ENCODE measurements at places on chromosomes 5 and 9.

GRCh38 chr9:104871961-104872527 is 55.9 kb downstream of the ABCA1 start:
- DNase-seq = no peak

- no peak for DNase-seq
Observed at GRCh38 chr9:26939955-26940711, 6.9 kb downstream of the PLAA start.

DNA sequence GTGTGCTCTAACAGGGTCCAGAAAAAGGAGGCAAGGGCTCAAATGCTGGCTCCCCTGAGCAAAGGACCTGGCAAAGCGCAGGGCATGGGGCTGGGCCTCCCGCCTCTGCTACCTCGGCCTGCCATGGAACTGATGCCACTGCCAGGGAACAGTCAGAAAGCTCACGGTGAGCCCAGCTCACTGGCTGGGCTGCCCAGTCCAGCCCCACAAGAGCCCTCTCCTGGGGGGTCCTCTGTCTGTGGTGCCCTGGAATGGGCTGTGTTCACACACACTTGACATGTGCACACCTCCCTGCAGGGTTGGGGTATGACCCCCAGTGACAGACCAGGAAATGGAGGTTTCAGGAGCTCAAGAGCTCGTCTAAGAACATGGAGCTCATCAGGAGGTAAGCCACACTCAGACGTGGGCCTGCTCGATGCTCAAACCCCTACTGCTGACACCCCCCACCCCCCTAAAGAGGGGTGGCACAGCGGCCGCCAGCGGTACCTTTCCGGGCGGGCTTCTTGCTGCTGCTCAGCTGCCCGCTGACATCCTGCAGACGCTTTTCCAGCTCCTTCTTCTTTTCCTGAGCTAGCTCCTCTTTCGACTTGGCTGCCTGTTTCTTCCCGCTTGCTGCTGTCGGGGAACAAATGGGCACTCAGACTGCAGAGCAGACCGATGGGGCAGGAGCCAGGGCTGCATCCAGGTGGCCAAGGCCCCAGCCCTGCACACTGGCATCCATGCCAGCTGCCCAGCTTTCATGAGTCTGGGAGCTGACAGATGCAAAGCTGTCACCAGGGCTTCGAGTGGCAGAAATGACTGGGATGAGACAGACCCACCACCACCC is 9.1 kb downstream of the BRD3OS start:
- no peak for DNase-seq

DNA sequence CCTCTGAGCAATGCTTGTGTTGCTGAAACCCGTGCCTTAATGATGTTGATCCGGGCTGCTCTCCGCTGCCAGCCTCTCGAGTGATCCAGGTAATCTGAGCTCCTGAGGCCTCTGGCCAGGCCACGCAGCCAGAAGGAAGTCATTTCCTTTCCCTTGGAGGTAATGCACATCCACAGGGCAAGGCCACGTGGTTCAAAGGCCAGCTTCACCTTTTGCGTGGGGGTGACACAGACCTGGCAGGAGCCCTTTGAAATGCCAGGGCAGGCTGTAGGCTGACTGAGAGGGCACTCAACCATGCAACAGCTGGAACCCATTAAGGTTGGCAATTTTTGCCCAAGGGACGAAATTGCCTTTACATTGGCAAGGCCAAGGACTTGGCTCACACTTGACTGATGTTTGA is 80.4 kb downstream of the LIX1 start:
- no peak for DNase-seq

- DNase-seq = no peak
Observed at GRCh38 chr5:68565427-68565826, 349.9 kb downstream of the PIK3R1 start.

- DNase-seq = no peak
Observed at GRCh38 chr5:130937046-130937445, 228.0 kb downstream of the HINT1 start.

- DNase-seq = no peak
Observed at GRCh38 chr5:111224561-111225345, 569 bp downstream of the CAMK4 start.

DNA sequence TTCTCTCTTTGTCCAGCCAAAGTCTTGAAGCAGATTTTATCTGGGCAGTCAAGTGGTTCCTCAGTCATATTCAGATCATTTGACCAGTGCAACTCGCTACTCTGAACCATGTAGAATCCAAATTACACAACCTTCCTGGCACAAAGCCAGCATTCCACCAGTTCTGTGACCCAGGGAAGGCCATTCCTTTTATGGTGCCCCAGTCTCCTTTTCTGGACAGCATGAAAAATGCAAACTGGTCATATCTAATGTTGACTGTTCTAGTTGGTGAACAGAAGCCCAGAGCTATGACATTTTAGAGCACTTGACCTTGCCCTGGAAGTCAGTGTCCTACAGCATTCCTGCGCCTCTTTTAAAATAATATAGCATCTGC is 364.6 kb downstream of the BRINP1 start:
- no peak for DNase-seq

GRCh38 chr9:3863111-3863528 is 337.3 kb upstream of the RFX3 start:
- DNase-seq = no peak

DNA sequence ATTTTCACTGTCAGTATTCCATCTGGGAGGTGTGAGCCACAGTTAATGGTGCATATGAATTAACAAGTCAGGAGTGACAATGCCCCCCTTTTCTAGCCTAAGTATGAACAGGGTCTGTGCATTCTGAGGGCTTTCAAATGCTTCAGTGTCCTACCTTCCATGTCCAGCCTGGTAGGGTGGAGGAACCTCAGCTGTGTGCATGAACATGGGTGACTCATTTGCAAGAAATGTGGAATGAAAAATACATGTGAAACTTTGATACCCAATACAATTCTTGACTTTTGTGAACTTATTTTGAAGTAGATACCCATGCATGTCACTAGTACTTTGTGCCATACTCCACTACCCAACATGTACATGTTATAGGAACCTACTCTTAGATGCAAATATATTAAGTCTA is 375.8 kb downstream of the SEMA5A start:
- DNase-seq = no peak

DNA sequence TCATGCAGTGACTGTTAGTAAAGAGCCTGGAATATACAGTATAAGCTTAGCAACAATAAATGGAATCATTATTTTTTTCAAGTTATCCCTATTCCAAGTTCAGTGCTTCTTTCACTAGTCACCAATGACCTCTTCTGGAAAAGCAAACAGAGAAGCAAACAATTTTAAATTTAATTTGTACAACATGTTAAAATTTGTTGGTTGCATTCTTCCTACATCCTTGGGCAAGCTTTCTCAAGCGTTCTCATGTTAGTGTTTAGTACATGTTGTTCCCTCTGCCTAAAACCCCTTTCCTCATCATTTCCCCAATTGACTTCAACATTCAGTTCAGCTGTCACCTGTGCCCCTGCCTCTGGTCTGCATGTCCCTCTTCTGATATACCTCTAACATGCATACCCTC is 123.4 kb downstream of the SEC61B start:
- no peak for DNase-seq

DNA sequence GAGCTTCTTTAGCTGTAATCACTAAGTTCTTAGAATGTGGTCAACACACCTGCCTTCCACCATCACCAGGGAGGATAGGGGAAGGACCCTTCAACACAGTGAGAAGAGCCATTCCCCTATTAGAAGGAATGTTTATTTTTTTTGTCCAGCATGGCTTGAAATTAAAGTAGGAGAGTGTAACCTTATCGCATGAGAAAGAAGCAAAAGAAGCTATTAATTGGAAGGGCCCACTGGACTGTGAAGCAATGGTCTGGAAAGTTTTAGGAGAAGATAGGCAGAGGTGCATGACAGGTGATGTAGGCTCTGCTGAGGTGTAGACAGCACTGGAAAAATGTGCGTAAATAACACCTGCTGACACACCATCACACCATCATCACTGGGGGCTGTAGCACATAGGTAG is 1526.0 kb downstream of the MAT2B start:
- DNase-seq = no peak

DNA sequence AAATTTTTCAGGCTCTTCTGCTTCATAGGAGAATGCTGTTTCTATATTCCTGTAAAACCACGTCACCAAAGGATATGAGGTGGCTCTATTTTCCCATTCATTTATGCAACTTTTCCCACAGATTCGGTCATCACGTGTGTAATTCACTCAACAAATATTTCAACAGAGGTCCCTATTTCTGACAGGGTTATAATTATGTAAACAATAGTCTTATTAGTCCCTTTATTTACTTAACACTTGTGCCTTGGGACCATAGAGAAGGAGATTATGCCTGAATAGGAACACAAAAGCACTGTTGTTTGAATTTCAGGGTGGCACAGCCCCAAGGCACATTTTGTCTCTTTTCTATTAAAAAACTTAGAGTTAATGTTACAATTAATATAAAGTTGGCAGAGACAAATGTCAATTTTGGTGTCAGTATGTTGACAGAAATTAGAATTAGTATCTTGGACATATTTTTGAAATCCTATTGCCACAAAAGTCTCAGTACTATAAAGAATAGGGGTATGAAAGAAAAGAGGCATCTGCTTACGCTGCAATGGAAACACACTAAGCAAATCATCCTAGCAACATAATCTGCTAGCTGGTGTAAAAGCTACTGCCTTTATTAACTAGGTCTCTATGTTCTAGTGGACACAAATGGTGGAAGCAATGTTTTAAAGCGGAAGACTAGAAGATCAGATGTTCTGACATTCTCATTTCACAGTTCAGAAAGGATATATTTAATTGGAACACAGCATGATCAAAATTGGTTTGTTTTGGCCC is 229.1 kb upstream of the TBCA start:
- no peak for DNase-seq

DNA sequence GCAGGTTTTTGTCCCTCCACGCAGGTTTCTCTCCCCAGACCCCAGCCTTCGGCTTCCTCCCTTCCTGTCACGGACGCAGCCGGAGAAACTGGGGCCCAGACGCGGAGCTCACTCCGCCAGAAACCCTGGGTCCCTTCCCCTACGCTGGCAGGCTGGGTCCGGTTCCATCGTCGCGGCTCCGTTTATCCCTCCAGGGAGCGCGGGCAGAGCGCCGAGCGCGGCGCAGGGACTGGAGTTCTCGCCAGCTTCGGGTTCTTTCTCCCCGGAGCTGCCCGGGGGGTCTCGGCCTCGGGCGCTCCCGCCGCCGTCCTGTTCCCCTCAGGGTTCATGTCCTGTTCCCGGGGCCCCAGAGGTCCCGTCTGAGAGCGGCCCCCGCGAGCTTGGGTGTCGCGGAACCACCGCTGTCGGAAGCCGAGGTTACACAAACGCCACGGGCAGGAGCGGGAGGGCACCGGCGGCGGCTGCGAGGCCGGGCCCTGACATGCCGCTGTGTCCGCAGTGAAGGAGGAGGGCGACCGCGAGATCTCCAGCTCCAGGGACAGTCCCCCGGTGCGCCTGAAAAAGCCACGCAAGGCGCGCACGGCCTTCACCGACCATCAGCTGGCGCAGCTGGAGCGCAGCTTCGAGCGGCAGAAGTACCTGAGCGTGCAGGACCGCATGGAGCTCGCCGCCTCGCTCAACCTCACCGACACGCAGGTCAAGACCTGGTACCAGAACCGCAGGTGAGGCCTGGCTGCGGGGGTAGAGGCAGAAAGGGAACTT is 4.6 kb downstream of the BARHL1 start:
- no peak for DNase-seq

DNA sequence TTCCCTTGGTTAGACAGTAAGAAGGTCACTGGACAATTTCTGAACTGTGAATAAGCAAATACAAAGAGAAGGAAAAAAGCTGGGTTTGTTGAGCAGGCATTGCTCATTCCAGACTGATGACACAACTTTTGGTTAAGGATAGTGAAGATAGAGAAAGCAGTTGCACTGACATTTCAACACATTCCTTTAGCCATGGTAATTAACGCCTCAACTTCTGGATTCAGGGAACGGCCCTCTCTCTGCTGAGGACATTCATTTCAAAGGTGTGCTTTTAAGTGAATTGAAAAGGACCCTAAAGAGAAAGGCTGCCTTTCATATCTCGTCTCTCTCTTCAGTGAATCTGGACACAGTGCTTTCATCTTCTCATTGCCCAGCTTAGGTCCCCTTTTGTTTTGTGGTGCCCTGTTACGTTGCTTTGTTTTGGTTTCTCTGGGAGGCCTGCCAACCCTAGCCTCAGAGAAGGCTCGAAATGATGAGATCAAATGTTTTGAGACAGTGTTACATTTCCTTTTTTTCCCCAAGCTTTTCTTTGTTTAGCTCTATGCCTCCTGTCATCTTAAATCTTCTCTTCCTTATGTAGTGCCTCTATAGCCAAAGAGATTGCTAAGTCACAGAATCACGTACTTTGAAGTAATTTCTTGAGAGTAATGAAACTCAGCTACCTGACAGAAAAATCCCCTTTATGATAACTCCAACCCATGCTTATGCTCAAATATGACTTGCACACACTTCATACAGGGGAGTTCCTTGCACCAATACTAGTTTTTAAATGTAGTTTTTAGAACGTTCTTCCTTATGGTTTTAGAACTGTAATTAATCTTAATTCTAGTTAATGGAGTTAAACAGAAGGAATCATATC is 94.4 kb upstream of the IFNE start:
- peak; percentile 41 for DNase-seq

DNA sequence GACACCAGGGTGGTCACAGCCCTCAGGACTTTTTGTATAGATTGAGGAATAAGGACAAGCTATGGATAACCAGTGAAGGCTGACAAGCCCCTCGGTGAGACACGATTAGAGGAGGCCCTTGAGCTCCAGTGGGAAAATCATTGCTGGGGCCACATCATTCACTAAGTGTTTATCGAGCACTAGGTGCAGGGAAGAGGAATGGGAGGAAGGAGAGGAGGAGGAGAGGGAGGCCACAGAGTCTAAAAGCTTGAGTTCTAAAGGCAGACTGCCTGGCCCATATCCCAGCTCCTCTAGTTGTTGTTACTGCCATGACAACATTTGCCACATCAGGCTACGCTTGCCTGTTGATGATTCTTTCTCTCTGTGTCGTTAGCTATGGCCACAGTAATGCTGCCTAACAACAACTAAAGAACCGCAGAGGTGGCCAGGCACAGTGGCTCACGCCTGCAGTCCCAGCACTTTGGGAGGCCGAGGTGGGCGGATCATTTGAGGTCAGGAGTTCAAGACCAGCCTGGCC is 37.6 kb downstream of the NKX2-5 start:
- no peak for DNase-seq

DNA sequence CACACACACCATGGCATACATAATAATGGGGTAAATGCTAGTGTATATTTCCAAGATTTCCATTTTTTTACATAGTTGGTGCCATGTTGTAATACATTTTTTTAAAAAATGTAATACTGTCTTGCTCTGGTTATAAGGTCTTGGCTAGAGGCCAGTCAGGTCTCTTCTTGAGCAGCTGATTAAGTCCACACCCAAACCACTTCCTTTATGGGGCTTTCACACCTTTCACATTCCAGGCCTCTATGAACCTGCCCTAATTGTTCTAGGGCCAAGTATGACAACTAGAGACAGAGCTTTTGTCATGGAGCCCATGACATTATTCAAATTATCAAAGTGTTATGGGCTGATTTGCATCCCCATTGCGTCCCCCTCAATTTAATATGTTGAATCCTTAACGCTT is 495.6 kb upstream of the CTNND2 start:
- DNase-seq = no peak

- no peak for DNase-seq
Observed at GRCh38 chr5:115435778-115436712, 108.5 kb downstream of the FEM1C start.

Data from CD4-positive, alpha-beta T cell treated with Interleukin-4 for 1 hour (primary cell).